ENCODE measurements at places on chromosomes 13 and 19.

- H3K36me3 ChIP-seq, result peaks cover 31% of the 10 kb centered on the region
- H3K27me3 ChIP-seq, result no peaks in the 10 kb centered on the region
- no peaks in the 10 kb centered on the region for H3K4me1 ChIP-seq
- no peak for DNase-seq
These were observed 7.2 kb upstream of the PTGER1 start for GRCh38 chr19:14482172-14482941.

- H3K36me3 ChIP-seq, result no peaks in the 10 kb centered on the region
- DNase-seq, result no peak
- H3K4me3 ChIP-seq, result no peak overlapping the region
- no peaks in the 10 kb centered on the region for H3K4me1 ChIP-seq
These were observed 9.8 kb upstream of the CXCL17 start for GRCh38 chr19:42452590-42452989.

DNA sequence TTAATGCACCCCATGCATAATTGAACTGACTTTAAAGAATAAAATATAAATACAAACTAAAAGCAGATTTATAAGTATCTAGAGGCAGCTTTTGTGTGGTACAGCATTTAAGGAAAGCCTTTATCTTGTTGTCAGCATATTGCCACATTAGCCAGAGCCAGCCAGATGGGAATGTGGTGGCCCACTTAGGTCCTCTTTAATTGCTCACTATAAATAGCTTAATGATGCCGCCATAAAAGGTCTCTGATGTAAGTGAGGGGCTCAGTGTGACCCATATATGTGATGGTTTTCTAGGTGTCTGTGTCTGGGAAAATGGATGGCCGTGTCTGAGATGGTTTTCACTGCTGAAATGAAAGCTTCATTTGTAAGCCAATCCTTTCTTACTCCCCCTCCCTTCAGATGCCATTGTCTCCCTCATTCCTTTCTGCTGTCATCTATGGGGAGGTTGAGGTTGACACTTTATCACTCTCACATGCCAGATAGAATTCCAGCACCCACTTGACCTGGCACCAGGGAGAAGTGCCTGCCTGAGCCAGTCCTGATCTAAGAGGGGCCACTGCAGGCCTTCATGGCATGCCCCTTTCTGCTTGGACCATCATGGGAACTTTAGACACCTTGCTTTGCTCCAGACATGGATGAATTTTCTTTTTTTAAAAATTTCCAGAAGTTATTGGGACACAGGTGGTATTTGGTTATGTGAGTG, 135.3 kb downstream of the MTUS2 start:
- H3K27me3 ChIP-seq, result no peaks in the 10 kb centered on the region
- no peak for DNase-seq
- no peaks in the 10 kb centered on the region for H3K36me3 ChIP-seq
- no peaks in the 10 kb centered on the region for H3K4me1 ChIP-seq
- H3K4me3 ChIP-seq, result no peak overlapping the region

DNA sequence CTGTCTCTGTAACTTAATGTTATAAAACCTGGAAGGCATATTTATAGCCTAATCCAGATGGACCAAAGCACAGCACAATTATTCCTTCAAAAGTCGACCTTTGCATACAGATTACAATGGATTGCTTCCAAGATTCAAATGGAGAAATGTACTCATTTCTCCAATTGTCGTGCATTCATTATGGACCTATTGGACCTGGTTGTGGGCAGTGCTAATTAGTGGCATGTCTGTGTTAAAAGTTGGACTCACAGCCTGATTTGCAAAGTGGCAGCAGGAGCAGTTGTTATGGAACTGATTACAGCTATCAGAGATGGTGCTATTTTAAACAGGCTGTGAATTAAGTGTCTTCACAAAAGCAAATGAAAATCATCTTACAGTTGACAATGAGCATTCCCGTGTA, 1529.3 kb upstream of the SLC10A2 start:
- no peaks in the 10 kb centered on the region for H3K4me1 ChIP-seq
- no peaks in the 10 kb centered on the region for H3K36me3 ChIP-seq
- H3K27me3 ChIP-seq, result no peaks in the 10 kb centered on the region
- no peak overlapping the region for H3K4me3 ChIP-seq
- no peak for DNase-seq
- H3K27ac ChIP-seq, result no peak overlapping the region

GRCh38 chr19:46624958-46625661, at the start of gene PTGIR:
PTGIR (minus strand) TSS chr19:46625089; CDS start chr19:46624225, 864 bp downstream.
- no peaks in the 10 kb centered on the region for H3K36me3 ChIP-seq
- H3K27ac ChIP-seq, result peak within 1 kb of the TSS; percentile 56
- H3K4me3 ChIP-seq, result no peak within 1 kb of the TSS
- no peaks in the 10 kb centered on the region for H3K4me1 ChIP-seq
- no peaks in the 10 kb centered on the region for H3K27me3 ChIP-seq

DNA sequence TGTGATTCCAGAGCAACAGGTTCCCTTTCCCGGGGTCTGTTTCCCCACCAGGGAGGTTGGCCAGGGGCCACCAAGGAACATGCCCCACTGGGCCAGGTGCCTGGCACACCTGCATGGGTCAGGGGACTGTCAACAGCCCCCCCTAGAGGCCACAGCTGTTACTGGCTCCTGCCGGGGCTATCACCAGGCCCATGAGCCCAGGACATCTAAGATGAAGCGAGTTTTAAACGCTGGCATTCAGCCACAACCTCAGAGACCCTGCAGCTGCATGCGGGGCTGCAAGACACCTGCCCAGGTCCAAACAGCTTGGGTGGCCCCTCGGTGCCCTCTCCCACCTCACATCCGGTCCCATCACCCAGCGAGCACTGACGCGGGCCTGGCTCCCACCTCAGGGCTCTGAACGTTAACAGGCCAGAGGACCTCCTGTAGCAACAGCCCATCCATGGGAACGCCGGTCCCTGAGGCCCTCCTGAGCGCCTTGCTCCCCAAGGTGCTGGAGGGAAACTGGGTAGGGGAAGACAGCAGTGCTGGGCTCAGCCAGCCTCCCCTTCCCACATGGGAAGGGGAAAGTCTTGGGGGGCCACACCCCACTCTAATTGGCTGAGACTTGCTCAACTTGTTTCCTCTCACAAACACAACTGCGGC, 12.0 kb downstream of the KHSRP start:
- peaks cover 21% of the 10 kb centered on the region for H3K4me1 ChIP-seq
- peaks cover 35% of the 10 kb centered on the region for H3K36me3 ChIP-seq
- H3K27ac ChIP-seq, result peak overlapping the region; percentile 73

DNA sequence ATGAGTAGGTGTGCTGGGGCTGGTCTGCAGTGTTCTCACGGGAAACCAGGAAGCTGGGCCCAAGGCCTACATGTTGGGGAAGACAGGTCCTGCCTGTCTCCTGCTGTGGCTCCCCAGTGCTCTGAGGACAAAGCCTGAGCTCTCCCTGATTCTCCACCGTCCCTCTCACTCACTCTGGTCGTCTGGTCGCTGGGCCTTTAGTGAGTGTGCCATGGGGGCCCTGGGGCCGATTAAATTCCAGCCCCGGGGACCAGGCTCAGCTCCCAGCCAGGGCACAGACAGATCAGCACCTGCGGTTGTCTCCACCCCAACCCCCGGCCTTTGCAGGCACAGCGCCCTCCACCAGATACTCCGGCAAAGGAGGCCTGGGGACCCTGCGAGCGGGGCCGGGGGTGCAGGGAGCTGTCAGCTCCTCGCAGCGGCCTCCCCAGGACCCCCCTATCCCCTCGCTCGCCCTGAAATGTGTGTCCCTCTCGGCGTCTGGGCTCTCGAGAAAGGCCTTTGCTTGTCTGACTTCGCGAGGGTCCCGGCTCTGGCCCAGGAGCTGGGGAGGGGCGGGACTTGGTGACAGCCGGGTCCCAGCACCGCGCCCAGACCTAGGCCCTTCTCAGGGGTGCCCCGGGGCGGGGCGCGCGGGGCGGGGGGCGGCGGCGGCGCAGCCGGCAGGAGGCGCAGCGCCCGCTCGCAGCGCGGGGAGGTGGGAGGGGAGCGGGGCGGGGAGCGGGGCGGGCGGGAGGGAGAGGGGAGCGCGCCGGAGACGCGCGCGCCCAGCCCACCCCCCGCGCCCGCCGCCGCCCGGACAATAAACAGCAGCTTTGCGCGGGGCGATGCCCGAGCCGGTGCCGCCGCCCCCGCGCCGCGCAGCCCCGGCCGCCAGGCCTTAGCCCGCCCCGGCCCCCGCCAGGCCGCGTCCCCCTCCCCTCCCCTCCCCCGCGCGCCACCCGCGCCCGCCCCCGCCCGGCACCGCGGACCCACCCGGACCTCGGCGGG, at the start of gene PALM:
PALM (plus strand) TSS at position 782 of the 990 bp plus-strand sequence. CDS start 212 bp downstream, outside the sequence.
- peaks cover 39% of the 10 kb centered on the region for H3K4me1 ChIP-seq
- peak; percentile 21 for DNase-seq

DNA sequence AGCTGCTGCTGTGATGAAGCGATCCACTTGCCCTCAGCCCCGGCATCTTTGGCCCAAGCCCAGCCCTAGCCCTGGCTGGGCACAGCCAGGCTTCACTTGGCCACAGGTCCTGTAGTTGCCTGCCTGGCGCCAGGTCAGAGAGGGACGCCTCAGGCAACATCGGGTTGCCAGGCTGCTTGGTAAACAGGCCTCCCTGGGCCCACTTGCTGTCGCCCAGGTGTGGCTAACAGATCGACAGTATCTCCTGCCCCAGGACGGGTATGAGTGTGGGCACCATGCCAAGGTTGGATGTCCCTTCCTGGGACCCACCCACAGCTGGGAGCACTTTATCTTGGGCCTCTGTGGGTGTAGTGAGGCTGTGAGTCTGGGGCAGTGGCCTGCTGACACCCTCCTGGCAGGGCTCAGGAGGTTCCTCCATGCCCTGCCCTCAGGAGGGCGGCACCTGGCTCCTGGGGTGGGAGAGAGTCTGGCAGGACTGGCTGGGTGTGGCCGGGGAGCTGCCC, 27.8 kb downstream of the CARM1 start:
- H3K27ac ChIP-seq, result peak overlapping the region; percentile 48
- H3K4me3 ChIP-seq, result no peak overlapping the region
- peak; percentile 64 for DNase-seq
- H3K36me3 ChIP-seq, result no peaks in the 10 kb centered on the region
- no peaks in the 10 kb centered on the region for H3K27me3 ChIP-seq

DNA sequence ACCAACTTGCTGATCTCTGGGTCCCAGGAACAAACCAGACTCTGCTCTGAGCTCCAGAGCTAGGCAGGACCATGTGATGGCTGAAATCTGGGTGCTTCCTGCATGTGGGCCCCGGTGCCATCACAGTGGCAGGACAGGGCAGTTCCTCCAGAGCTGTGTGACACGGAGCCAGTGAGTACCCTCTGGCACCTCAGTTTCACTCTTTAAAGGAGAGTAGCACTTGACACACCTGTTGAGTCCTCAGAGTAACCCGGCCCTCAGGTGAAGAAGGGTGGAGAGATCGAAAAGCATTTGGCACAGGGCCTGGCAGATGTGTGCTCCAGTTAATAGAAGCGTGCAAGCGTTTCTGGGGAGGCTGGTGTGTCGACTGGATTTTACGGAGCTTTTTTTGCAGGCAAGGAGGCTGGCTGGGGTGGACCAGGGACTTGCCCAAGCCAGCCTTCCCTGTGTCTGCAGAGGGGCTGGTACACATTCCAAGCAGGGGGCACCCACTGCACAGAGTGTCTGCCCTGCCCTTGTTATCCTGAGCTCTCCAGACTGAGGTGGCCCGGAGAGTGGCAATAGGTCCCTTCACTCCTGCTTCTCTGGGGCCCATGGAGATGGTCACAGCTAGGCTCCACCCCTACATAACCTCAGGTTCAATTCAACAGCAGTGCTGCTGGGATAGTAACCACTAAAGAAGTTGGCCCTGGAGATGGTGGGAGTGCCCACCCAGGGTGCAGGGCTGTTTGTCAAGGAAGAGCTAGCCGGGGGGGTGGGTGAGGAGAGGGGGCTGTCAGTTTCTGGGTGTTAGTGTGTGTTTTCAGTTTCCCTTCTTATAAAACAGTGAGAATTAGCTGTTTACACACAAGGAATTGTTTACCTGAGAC, 8.3 kb downstream of the RPS19 start:
- peaks cover 13% of the 10 kb centered on the region for H3K4me1 ChIP-seq
- H3K36me3 ChIP-seq, result peaks cover 50% of the 10 kb centered on the region
- no peak overlapping the region for H3K4me3 ChIP-seq
- H3K27me3 ChIP-seq, result no peaks in the 10 kb centered on the region
- no peak overlapping the region for H3K27ac ChIP-seq
- DNase-seq, result peak; percentile 83

DNA sequence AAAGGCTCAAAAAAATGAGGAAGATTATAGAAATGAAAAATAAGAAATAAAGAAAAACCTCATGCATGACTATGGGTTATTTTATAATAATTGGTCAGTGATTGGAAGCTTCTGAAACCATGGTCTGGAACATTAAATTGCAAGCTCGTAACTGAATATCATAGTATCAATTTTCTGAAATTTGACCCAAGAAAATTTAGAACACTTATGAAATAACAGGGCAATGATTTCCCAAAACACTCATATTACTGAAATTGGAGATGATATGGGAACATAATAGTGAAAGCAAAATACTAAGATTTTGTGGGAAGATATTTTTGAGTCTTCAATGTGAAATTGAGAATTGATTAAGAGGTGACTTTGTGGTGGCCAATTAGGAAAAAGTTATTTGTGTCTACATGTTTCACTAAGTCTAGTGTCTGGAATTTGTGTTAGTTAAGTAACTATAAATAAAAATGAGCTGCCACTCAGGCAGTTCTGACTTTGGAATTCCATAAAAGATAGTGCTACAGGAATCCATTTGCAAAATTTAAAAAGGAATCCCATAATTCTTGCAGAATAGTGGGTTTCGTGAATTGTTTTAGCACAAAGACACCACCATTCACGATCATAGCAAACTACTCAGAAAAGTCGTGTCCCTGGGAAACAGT, 603.0 kb downstream of the LMO7 start:
- no peaks in the 10 kb centered on the region for H3K4me1 ChIP-seq
- H3K27ac ChIP-seq, result no peak overlapping the region

GRCh38 chr19:19459707-19460251, 54.3 kb downstream of the GATAD2A start:
- peak; percentile 28 for DNase-seq
- H3K27ac ChIP-seq, result peak overlapping the region; percentile 93
- no peaks in the 10 kb centered on the region for H3K36me3 ChIP-seq
- H3K4me3 ChIP-seq, result no peak overlapping the region
